ENCODE measurements at places on chromosomes 11 and 22.

DNA sequence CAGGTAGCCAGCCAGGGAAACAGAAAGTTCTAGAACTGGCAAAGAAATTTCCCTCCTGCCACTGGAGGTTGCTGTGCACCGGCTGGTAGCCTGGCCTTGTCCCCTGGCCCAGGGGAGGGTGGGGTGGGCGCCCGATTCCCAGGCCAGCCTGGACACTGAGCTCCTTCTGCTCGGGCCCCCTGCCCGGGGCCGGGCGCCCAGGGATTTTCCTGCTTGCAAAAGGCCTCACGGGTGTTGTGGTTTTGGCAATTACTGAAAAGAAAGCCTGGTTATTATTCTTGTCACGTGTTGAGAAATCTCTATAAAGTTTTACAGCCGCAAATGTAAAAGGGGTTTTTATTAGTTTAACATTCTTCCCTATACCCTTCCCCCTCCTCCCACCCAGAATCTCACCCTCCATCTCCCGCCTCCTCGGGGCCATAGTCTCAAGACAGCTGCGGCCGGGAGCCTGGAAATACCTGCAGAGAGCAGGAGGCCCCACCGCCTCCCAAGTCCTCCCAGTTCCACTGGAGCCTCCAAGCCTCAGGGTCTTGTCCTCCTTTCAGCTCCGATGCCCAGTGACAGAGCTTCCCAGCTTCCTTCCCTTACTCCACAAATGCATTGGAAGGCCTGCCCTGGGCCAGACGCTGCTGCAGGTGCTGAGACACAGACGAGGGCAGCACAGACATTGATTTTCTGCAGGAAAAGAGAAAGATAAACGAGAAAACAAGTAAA is 1515.6 kb downstream of the TBC1D22A start:
- H3K4me3 ChIP-seq: no peak overlapping the region
- peaks cover 5% of the 10 kb centered on the region for H3K36me3 ChIP-seq
- H3K27ac ChIP-seq: no peak overlapping the region
- H3K27me3 ChIP-seq: no peaks in the 10 kb centered on the region
- no peak for DNase-seq

DNA sequence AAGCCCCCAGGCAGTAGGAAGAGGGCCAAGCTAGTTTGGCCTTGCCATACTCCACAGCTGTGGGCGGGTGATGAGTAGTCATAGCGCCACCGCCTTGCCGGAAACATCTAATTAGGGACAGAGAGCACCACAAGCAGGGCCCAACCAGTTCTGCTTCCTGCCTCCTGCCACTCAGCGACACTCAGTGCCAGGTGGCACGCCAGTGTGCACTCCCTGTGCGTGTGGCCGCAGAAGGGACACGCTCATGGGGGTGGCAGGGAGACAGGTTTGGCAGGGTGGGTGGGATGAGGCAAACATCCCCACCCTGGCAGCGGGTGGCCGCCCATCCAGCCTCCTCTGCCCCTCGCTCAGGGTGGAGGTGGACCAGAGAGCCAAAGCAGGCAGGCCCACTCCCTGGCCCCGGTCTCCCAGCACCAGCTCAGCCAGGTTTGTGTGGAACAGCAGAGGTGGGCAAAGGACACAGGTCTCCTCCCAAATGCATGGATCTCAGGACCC is 4.9 kb downstream of the OVOL1 start:
- no peak for DNase-seq
- H3K4me3 ChIP-seq: no peak overlapping the region
- peaks cover 22% of the 10 kb centered on the region for H3K27me3 ChIP-seq
- H3K36me3 ChIP-seq: no peaks in the 10 kb centered on the region
- peaks cover 23% of the 10 kb centered on the region for H3K4me1 ChIP-seq
- no peak overlapping the region for H3K27ac ChIP-seq

DNA sequence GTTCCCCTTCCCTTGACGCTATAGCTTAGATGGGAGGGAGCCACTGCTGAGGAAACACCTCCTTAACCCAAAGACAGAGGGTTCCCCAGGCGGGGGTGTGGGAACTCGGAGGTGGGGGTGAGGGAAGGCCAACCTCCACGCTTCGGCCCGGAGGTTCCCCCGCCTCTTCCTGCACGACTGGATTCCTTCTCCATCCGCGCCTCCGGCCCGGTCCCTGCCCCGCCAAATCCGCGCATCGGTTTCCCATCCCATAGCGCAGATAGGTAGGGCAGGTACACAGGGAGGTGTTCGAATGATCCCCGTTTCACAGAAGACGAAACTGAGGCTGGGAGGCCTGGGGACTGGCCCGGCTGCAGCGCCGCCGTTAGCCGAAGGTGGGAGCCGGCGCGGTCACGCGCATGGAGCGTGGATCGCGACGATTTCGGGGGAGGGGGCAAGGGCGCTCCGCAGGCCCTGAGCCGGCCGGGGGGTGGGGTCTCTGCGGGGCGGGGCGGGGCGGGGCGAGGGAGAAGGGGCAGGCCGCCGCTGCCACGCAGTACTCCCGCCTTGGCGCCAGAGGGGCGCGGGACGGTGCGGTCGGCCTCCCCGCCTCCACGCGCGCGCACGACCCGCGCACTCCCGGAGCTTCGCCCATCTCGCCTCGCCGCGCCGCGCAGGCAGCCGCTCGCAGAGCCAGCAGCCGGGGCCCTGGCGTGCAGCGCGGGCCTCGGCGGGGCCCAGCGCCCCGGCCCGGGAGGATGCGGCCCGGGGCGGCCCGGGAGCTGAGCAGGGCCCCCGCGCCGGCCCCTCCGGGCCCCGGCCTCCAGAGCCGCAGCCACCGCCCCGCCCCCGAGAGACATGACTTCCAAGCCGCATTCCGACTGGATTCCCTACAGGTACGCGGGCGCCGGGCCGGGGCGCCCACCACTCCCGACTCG is at the start of gene TUB:
Gene TUB (plus strand): TSS at position 538 of the 917 bp plus-strand sequence. CDS start 300 bp downstream, at position 838.
- no peak within 1 kb of the TSS for H3K27ac ChIP-seq
- H3K36me3 ChIP-seq: no peaks in the 10 kb centered on the region
- H3K27me3 ChIP-seq: peaks cover 26% of the 10 kb centered on the region
- peak within 1 kb of the TSS; percentile 69 for H3K4me3 ChIP-seq
- peak; percentile 86 for DNase-seq

DNA sequence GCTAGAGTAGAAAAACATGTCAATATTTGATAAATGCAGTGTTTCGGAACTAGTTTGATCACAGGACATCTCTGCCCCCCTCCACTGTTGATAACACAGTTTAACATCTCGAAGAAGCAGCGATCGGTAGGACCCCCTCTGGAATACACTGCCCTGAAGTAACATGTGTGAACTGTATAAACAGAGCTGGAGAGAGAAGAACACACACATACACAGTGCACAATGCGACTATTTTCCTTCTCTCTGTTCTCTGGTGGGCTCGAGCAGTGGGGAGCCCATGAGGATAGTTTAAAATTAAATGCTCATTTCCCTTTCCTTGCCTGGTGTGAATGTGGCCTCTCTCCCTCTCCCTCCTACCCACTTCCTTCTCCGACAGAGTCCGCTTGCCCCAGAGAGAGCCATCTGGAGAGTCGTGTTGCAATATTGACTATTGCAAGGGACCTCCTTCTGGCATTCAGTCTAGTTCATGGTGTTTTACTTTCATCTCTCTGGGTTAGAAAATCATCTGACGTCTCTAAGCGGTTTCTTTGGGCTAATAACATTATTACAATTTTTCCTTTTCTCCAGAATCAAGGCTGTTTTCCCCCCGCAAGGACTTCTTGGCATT is 51.6 kb upstream of the BARX2 start:
- H3K27ac ChIP-seq: peak overlapping the region; percentile 42
- no peaks in the 10 kb centered on the region for H3K27me3 ChIP-seq
- H3K4me3 ChIP-seq: no peak overlapping the region
- peaks cover 17% of the 10 kb centered on the region for H3K4me1 ChIP-seq
- no peaks in the 10 kb centered on the region for H3K36me3 ChIP-seq

DNA sequence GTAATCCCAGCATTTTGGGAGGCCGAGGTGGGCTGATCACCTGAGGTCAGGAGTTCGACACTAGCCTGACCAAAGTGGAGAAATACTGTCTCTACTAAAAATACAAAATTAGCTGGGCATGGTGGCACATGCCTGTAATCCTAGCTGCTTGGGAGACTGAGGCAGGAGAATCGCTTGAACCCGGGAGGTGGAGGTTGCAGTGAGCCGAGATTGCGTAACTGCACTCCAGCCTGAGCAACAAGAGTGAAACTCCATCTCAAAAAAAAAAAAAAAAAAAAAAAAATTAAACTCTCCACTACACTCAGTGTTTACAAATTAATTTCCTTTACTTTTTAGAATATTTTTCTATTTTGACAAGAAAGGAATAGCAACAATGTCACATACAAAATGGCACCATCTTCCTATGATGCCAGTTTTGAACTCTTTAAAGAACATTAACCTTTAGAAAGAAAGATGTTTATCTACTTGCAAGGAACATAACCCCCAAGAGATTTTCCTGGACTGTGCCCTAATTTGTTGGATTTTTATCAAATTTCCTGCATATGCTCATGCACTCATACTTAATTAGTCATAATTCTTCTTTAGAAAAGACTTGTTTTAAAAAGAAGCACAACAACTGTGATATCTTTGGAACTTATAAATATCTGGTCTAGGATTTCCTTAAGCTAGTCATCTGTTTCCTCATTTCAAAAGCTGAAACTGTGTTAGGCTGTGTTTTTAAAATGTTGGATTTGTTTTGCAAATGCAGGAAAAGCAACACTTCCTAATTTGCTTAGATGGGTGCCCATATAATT is 22.6 kb upstream of the HIPK3 start:
- H3K36me3 ChIP-seq: no peaks in the 10 kb centered on the region
- H3K27ac ChIP-seq: no peak overlapping the region
- DNase-seq: no peak
- no peaks in the 10 kb centered on the region for H3K4me1 ChIP-seq

DNA sequence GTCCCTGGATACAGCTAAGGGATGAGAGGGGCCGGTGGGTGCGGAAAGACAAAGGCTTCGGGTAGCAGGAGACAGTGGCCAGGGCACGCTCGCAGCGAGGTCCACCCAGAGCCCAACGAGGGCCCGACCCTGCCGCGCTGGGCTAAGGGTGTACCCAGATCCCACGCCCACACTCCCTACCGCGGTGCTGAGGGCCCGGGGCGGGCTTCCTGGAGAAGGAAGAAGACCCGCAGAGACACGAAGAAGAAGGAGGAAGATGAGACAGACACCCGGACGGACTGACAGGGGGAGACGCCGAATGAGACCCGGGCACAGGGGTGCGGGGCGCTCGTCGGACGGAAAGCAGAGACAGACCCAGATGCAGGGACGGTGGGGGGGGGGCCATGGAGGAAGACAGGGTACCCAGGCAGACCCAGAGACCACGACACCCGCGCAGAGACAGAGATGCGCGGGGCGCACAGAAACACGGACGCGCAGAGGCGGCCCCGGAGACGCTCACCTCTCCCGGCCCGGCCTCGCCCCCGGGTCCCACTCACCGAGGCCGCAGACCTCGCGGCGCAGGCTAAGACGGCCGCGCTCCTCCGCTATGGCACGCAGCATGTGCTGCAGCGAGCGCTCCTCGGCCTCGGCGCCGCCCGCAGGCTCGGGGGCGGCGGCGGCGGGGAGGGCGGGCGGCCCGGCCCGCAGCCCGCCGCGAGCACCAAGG is 437 bp downstream of the KIAA0930 start:
- peaks cover 9% of the 10 kb centered on the region for H3K27me3 ChIP-seq
- no peak overlapping the region for H3K27ac ChIP-seq
- peak overlapping the region; percentile 89 for H3K4me3 ChIP-seq
- peaks cover 10% of the 10 kb centered on the region for H3K4me1 ChIP-seq
- H3K36me3 ChIP-seq: no peaks in the 10 kb centered on the region
- peak; percentile 53 for DNase-seq
